Activated CD4-positive, alpha-beta T cell treated with anti-CD3 and anti-CD28 coated beads for 48 hours (primary cell): ENCODE measurements at places on chromosomes 7 and 10.

DNA sequence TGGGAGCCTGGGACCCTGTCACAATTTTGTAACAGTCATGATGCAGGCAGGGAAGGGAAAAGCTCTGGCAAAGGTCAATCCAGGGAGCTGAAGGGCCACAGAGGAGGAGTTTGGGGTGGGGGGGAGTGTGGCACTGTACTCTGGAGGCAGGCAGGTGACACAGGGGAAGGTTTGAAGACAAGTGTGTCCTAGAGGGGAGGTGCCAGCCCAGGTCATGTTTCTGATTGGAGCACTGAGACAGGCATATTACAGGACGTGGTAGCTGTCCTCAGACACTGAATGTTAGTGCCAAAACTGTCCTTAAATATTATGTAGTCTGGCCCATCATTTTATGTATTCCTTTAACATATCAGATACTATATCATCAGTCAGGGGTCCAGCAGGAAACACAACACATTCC lies 75.6 kb upstream of the LRRC4 start:
- no peak for DNase-seq

DNA sequence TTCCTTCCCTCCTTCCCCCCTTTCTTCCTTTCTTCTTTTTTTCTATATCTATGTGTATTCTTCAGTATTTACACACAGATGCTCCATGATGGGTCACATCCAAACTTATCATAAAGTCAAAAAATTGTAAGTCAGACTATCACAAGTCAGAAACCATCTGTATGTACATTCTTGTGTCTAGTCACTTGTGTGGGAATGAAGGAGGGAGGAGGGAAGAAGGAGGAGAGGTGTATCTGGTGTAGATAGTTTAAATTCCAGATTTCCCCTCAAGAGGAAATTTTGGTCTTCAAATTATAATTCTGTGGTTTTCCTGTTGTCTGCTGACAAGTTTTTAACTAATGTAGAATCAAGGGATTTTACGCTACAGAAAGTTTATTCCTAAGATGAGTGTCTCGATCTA lies 287.2 kb downstream of the ETV1 start:
- DNase-seq, result no peak

DNA sequence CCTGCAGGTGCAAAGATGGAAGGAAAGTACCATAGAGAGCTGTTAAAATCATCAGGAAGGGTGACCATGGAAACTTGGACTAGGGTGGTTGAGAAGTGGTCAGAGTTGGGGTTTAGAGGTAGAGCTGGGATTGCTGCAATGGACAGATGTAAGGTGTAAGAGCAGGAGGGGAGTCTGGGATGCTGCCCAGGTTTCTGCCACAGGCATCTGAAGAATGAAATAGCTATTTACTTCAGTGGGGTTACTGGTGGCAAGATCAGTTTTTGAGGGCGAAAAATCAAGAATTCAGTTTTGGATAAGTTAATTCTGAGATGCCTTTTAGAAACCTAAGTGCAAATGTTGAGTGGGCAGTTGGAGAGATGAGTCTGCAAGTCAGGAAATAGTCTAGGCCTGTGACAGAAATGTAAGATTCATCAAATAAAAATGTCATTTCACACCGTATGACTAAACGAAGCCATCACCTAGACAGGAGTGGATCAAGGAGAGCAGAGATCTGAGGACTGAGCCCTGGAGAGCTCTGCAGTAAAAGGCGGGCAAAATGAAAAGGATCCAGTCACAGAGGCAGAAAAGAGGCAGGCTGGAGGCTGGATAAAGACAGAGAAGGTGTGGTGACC lies 22.7 kb upstream of the TOMM7 start:
- no peak for DNase-seq

DNA sequence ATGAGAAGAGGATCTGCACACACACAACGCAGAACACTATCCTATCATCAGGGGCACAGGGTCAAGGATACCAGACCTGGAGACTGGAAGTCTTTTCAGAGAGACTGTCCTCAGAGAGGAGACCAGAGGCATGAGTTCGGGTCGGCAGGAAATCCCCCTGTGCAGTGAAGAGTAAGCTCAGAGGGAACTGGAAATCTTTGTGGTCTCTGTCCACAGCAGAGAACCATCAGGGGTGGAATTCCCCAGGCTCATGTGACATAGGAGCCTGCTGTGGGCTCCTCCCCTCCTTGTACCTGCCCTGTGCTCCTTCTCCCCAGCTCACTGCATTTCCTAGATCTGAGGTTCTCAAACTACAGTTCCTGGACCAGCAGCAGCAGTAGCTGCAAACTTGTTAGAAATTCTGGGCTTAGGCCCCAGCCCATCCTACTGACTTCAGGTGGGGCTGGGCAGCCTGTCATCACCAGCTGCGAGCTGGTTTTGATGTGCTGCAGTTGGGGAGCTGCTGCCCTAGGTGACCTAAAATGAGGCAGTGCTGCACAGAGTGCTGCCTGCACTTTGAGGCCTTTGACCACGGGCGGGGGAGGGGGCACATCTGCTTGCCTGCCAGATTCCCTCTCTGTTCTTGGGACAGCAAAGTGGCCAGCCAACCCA lies 2.4 kb downstream of the ZMIZ2 start:
- peak; percentile 58 for DNase-seq

- DNase-seq, result peak; percentile 49
Observed at GRCh38 chr7:87218796-87219544, 562 bp downstream of the TMEM243 start.

DNA sequence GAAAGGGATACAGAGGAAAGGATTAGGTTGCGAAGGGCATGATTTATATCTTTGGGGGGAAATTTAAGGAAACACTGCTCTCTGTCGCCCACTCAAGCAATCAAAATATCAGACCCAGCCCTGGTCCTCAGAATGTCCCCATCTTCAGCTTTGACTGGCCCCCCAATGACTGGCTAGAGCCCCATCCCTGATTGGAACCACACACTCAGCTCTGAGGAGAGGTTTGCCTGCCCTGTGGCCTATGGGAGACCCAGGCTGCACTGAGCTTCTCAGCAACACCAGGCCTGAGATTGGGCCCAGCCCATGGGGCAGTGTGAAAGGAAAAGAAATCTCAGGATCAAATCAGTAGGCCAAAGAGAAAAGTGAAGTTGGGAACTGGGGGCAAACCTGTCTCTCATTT lies 69.5 kb downstream of the ADCYAP1R1 start:
- no peak for DNase-seq

- DNase-seq, result no peak
Observed at GRCh38 chr7:143368387-143368786, 5.9 kb upstream of the FAM131B start.

- DNase-seq, result no peak
Observed at GRCh38 chr7:36453769-36454168, 64.1 kb downstream of the ANLN start.

DNA sequence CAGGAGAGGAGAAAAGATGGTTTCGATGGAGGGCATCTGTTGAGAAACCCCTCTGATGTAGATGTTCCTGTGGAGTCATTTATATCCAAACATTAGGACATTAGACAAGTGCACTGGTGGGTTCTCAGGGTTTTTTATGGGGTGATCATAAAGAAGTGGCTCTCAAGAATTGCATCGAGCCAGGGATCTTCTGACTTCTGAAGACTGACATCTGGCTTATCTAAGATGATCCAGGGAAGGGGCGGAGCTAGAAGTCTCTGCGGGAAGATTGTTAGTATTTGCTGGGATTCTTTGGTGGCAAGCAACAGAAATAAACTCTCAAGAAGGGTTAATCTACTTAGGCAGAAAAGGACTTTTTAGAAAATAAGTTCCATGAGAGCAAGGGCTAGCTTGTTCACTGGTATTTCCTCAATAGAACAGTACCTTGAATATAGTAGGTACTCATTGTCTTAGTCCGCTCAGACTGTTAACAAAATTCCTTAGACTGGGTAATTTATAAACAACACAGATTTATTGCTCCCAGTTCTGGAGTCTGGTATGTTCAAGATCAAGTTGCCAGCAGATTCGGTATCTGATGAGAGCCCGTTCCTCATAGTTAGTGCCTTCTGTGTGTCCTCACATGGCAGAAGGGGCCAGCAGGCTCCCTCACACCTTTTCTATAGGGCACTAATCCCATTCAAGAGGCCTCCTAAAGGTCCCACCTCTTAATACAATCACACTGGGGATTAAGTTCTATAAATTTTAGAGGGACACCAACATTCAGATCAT lies 28.5 kb upstream of the SYPL1 start:
- no peak for DNase-seq

- DNase-seq, result no peak
Observed at GRCh38 chr7:98056580-98056979, 50.1 kb upstream of the LMTK2 start.

DNA sequence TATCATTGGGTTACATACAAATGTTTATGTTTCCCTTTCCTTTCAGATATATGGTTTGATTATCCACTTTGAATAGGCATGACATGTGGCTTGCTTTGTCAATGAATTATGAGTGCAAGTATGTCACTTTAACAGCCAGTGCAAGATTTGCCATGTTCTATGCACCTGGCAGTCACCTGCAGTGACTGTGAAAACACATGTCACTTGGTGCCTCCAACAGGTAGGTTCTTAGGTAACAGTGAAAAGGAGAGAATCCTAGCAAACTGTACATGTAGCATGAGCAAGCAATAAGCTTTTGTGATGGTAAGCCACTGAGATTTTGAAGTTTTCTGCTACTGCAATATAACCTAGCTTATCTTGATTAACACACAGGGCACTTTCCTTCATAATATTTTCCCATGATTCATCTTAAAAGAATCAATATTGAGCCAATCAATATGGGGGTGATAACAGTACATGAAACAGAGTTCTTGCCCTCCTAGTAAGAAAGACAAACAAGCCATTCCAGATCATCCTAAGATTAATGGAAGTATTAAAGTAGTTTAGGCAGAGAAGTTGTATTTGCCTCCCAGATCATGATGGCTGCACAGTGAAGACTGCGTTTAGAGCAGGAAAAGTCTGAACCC lies 7.9 kb upstream of the RALA start:
- no peak for DNase-seq

GRCh38 chr10:12766223-12766622 lies 235.3 kb downstream of the CCDC3 start:
- DNase-seq, result no peak

- no peak for DNase-seq
Observed at GRCh38 chr10:91344117-91344856, 65.9 kb upstream of the HECTD2 start.

DNA sequence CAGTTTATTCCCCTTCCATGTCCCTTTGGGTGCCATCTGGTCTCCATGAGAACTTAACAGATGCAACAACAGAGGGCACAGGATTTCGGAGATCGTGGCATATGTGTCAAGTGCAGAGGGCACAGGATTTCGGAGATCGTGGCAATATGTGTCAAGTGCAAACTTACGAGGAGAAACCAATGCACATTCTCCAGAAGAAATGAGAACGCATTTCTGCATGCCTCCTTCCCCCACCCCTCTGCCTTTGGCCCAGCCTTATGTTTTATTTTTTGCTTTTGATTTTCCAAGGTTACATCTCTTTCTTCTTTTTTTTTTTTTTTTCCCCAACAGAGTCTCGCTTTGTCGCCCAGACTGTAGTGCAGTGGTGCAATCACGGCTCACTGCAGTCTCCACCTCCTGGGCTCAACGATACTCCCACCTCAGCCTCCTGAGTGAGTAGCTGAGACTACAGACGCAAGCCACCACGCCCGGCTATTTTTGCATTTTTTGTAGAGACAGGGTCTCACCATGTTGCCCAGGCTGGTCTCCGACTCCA lies 586 bp upstream of the ANKRD26 start:
- DNase-seq, result peak; percentile 42
